ENCODE measurements at places on chromosomes 7 and 10.

DNA sequence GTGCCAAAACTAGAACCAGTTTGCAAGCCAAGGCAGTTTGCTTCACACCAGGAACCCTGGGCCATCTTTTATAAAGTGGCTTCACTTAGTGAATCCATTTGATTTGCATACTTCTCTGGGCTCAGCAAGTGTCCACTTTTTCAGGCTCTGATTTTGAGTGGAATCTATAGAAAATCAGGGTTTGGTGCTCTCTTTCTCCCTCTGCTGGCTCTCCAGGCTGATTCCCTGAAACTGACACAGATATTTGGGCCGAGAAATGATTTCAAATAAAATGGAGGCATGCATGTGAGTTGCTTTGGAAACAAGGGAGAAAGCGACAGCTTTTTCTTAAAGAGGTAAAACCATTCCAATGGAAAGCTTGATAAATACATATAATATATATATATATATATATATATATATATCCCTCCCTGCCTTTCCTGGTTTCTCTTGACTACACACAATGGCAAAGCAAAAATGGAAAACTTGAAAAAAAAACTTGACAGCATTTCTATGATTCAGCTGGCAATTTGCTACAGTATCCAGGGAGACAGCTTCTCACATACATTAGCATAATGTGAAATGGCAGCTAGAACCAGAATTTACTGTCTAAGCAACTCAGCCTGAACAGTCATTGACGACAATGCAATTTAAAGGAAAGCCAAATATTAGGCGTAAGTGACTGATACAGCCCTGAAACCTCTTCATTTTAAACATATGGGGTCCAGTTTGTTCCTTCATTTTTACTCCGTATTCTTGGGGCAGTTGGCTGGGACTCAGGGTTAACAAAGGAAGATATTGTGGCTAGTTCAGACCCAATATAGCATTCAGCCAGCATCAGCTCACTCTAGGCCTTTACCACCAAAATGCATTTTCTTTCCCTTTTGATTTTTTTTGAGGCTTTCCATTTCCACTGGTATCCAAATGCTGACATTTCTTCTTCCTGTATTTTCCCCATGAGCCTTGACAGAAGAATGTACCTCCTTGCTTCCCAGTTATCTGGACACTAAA is 188.5 kb downstream of the TMEM178B start:
- no peak for DNase-seq

DNA sequence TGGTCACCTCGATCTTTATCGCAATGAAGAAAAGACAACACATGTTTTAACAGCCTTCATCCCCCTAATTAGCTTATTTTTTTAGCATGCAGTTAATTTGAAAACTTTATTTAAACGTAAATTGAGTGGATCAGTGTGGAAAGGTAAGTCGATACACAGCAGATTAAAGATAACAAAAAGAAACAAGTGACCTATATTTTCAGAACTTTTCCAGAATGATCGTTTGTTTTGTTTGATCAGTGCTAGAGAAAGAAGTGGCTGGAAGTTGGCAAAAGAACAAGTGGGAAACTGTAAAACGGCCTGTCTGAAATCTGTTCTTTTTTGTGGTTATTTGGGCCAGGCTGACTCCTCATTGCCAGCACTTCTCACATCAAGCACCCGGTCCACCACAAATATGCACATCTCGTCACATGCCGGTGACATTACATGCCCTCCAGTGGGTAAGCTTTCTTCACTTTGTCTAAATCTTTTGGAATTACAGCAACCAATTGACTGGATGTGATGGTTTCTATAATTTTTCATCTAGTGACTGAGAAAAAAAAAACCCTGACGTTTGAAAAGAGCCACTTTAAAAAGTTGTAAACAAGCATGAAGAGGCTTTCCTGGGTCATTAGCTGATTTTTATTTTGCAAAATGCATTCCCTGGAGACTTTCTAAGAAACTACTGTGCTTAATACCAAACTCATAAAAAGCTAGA is 33.2 kb downstream of the C7orf33 start:
- DNase-seq: no peak

DNA sequence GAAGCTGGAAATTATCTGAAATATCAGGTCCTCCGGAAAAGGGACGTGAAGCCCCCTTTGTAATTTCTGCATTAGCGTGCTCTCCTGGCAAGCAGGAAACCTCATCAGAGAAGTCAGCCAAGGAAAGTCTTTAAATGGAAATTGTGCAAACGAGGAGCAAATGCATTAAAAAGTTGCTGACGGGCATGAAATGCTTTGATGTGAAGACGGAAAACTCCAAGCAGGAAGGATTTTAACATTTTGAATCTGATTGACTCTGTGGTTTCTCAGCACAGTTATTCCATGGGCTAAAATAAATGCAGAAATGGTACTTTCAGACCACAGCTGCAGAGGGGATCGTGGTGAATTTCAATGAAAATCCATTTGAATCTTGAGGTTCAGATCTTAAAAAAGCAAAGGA is 167.8 kb downstream of the AHR start:
- DNase-seq: no peak

- DNase-seq: no peak
Observed at GRCh38 chr7:4006687-4007086, 675.4 kb upstream of the FOXK1 start.

GRCh38 chr10:123027861-123028260 is 19.1 kb downstream of the ACADSB start:
- peak; percentile 24 for DNase-seq

DNA sequence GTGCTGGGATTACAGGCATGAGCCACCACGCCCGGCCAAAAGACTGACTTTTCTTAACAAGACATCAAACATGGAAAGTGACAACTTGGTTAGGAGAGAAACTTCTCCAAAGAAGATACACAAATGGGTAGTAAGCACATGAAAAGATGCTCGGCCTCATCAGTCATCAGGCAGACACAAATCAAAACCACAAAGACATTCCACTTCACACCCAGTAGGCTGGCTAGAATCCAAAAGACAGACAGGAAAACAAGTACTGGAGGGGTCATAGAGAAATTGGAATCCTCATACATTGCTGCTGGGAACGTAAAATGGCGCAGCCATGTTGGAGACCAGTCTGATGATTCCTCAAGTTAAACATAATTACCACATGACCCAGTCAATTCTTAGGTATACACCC is 16.4 kb downstream of the SEPHS1 start:
- DNase-seq: no peak

- peak; percentile 39 for DNase-seq
Observed at GRCh38 chr7:3404501-3404900, 103.4 kb downstream of the SDK1 start.

GRCh38 chr10:79061441-79062315 is 7.1 kb upstream of the ZMIZ1 start:
- no peak for DNase-seq

- DNase-seq: no peak
Observed at GRCh38 chr7:98617960-98618418, 904 bp downstream of the NPTX2 start.

- DNase-seq: no peak
Observed at GRCh38 chr7:36840904-36841303, 116.6 kb upstream of the AOAH start.

DNA sequence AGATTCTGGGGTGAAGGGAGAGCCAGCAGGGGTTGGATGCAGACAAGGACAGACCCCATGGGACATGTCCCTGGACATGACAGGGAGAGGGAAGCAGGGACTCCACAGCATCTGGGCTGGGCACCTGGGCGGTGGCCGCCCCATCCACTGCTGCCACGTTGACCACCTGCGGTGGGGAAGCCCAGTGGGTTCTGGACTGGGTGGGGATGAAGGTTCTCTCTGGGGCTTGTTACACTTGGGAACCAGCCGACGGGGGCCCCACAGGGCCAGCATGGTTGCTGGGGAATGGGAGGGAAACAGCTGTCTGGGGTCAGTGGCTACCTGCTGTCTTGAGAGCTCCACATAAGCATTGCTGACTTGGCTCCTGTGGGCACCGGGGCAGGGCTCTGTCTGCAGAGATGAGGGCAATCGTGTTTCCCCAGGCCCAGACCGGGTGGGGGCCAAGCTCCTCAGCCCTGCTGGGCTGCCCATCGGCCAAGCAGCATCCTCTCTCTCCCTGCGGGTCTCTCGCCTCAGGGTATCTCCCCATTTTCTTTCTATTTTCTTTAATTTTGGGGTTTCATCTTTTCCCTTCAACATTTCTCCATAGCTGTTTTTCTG is 443.6 kb upstream of the PFKP start:
- DNase-seq: no peak

GRCh38 chr7:26369593-26369992 is 77.9 kb downstream of the SNX10 start:
- peak; percentile 62 for DNase-seq

DNA sequence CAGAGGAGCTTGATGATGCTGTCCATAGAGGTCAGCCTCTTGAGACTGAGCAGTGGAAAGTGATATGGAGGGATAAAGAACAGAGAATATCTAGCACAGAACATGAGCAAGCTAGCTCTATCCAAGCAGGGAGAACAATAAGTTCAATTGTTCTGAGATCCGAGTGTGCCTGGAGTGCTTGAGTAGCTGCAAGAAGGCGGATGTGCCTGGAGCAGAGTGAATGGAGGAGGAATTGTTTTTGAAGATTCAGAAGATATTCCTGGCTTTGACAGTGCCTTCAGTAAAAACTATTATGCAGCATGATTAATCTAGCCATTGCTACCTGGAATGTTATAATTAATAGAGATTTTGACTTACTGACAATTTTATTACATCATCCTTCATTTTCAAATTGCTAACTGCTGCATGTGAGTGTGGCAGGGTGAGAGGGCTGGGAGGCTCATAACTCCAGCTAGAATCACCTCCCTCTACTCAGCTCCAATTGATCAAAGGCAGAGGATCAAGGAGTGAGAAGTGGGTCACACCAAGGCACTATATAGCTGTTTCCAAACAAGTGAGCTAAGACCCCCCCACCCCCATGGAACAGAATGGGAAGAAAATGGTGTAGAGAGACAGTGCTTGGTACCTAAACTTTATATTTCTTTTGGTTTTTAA is 302.8 kb downstream of the ADRA2A start:
- DNase-seq: no peak

DNA sequence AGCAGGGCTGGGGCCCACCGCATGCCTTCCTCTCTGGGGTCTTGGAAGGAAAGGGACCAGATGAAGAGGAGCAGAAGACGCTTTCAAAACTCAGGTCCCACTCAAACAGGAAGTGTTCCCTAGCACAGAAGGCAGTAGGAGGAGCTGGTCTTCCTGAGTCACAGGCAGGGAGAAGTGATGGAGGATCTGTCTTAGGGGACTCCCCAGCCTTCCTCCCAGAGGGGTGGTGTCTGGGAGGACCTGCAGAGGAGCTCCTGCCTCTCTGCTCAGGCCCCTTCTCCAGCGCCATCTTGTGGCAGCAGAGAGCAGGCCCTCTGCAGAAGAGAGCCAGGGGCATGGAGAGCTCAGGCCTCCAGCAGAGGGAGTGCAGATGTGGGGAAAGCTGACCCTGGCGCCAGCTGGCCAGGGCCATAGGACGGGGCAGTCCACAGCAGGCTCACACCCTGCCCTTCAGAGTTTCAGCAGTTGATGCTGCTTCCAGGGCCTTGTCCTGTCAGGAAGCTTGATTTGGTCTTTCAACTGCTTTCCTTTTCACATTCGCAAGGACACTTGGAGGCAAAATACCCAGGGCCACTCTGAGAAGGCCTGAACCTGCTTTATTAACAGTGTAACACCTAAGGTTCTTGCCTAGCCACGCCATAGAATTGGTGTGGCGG is 62.2 kb upstream of the TARP start:
- DNase-seq: peak; percentile 98

- DNase-seq: no peak
Observed at GRCh38 chr7:55594414-55594813, 22.1 kb upstream of the VOPP1 start.

DNA sequence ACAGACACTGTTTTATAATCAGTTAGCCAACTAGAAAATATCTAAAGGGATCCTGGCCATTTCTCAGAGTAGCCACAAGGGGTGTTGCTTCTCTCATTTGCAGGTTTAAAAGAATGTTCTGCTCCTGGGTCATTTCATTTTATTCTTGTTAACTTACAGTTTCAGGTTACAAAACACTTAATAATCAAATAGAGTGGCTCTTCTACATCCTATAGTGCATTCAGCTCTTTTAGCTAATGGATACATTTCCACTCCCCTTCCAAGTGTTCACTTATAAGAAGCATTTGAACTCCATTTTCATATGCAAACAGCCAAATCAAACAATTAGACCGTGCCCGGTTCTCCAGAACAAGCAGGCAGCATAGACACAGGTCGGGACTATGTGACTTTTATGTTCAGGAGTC is 117.5 kb downstream of the TRIL start:
- DNase-seq: no peak

- no peak for DNase-seq
Observed at GRCh38 chr7:924541-925231, 29.8 kb downstream of the ADAP1 start.

DNA sequence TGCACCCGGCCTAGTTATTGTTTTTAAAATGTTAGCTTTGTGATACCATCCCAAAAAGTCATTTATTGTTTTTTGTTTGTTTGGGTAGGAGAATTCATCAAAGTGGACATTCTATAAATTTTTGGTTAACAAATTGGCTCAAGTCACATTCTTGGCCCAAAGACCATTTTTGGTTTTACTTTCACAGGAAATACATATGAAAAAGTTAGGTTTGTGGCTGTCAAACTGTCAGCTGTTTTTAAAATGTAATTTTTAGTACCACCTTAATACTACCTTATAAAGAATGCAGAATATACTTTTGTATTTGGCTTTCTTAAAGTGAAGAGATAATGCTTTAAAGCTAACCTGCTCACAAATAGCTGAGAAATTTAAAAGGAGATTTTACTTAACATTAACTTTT is 25.1 kb downstream of the TMEM168 start:
- DNase-seq: no peak

- DNase-seq: no peak
Observed at GRCh38 chr10:27658788-27659187, 86.8 kb downstream of the MKX start.

GRCh38 chr10:84308021-84308420 is 20.4 kb upstream of the CCSER2 start:
- DNase-seq: no peak

- DNase-seq: no peak
Observed at GRCh38 chr10:128814782-128815181, 652.3 kb upstream of the MGMT start.

GRCh38 chr10:87799860-87800259 is 18.2 kb downstream of the ATAD1 start:
- no peak for DNase-seq

- no peak for DNase-seq
Observed at GRCh38 chr7:25594728-25595127, 366.4 kb upstream of the NPVF start.

DNA sequence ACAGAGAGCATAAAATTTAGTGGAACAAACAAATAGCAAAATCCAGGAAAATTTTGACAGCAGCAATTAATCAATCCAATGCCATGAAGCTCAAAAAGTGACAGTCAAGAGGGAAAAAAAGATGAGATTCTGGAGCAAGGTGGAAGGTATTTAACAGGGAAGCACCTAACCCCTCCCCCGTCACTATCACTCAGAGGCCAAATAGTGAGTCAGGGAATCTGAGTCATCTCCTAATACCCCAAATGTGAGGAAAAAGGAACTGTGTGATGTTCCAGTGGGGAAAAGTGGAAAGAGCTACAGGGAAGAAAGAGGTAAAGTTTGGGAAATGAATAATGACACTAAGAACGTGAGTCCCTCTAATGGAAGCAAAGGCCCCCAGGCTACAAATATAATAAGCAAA is 113.2 kb upstream of the PHF14 start:
- DNase-seq: no peak
